ENCODE measurements at places on chromosomes 7 and 10.

DNA sequence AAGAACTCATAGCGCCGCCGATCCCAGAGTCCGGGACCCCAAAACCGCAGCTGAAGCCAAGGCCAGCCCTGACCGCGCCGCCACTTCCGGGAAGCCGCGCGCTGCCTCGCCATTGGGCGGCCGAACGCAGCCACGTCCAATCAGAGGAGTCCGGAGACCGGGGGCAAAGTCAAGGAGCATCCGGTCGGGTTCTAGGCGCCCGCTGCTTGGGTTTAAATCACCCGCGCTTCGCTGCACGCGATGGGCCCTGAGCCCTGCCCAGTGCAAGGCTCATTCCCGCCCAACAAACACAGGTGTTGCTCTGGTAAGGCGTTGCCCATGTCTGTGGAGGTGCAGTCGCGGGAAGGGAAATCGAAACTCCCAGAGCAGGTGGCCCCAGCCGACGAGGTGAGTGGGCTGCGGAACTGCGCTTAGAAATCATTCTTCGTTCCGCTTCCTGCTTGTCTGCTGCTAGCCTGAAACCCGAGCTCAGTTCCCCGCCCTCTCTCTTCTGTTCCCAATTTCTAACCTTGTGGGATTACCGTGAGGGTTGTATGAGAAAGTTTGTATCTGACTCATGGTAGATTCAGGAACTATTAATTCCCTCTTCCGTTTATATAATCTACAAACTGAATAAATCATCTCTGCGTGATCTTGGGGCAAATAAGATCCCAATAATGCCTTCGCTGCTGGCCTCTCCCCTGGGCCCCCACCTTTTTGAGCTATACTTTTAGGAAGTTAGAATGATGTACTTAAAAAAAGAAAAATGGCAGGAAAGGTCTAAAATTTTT is at the start of gene DCLRE1C:
Gene DCLRE1C (minus strand): TSS at position 96 of the 770 bp plus-strand sequence. CDS start 86 bp downstream, at position 10.
- DNase-seq: peak; percentile 74

DNA sequence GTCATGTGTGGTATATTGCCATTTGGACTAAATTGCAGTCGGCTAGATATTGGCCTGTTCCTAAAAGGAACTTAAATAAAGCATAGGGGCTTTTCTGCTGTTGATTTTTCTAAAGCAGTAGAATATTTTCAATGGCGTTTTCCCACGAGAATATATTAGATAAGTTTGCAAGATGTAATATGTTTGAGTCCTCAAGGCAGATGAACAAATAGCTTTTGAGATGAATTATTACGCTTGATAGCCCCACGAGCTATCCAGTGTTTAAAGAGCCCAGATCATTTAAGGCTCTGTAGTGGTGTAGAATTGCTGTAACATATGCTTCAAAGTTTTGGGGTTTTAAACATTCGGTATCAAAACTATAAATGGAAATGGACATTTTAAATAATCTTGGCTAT is 2.9 kb downstream of the CELF2 start:
- DNase-seq: no peak

DNA sequence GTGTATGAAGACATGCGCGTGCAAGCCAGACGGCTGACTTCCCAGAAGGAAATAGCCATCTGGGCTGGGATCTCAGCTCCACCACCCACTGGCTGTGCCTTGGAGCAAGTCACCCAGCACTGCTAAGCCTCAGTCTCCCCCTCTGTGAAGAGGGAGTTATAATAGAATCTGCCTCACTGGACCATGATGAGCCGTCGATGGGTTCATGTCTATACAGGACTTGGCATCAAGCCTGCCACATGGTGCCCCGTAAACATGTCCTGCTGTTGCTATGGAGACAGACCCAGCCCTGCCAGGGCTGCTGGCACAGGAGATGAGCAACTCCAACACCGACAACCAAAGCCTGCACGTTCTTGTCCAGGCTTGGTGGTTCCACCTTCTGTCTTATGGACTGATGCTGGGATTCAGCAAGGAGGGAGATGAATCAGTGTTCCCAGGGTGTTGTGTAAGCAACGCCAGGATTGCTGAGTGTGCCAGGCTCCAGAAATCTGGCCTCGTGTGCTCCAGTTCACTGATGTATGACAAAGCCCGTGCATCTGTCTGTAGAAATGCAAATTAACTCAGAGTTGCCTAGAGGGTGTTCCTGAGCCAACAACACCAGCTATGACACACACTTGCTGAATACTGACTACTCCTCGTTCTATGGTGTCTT is 5.6 kb downstream of the GPR15LG start:
- no peak for DNase-seq

DNA sequence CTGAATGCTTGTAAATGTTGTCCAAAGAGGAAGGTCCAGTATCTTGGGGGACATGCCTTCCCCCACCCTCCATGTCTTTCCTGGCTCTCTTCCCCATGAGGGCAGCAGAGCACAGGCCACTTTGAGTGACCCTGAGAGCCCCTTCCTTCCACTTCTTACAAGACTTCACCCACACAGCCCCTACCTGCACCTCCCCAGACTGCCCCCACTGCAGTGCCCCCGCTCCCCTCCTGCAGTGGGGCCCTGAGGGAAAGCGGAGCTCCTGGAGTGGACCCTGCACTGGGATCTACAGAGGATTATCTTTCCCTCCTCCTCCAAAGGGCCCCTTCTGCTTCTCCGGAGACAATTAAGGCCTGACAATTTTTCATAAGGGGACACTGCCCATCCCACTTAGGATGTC is 326.8 kb downstream of the TCERG1L start:
- no peak for DNase-seq

GRCh38 chr10:35000936-35001335 is 89.2 kb downstream of the CUL2 start:
- DNase-seq: no peak

DNA sequence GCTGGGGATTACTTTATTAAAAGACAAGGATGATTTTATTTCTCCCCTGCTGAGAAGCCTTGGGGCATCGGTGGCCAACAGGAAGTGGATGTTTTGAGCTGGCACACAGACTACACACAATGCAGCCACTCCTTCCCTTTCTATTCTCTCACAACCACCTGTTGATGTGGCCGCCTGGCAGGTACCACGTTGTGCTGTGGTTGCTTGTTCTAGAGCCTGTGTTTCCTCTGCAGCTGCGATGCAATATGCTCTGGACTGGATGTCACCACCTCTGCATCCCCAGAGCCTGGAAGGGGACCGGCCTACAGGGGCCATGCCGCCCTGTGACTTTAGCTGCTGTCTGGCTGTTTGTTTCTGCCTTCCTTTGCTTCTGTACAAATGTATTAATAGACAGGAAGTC is 195.7 kb upstream of the CELF2 start:
- no peak for DNase-seq

DNA sequence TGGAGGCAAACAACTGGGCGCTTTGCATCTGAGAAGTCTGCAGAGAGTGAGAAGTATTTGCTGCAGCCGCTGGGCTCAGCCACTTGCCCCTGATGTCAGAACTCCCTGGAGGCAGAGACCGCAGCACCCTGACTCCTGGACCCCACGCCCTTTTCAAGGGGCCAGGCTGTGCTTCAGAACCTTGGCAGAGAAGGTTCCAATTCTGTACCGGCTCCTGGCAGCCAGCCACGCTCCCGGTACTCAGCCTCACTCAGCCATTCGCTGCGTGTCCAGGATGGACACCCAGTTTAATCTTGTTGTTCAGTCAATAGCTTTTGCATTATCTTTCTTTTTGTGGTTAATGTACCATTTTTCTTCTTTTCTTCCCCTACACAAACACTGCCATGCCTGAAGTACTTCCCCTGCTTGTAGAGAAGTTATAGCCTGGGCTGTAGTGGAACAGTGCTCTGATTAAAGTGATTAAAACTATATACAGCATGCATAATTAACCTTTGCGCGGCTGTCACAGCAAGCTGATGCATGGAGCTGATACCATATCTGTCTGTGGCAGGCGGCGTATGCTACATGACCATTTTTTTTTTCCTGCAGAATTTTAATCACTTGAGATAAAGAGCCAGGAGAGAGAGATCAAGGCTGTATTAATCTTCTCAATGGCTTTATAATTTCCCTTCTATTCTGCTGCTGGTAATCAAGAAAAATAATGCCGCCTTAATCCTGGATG is 578.5 kb downstream of the SDK1 start:
- DNase-seq: no peak

- no peak for DNase-seq
Observed at GRCh38 chr7:156379324-156380070, 261.1 kb upstream of the RNF32 start.

DNA sequence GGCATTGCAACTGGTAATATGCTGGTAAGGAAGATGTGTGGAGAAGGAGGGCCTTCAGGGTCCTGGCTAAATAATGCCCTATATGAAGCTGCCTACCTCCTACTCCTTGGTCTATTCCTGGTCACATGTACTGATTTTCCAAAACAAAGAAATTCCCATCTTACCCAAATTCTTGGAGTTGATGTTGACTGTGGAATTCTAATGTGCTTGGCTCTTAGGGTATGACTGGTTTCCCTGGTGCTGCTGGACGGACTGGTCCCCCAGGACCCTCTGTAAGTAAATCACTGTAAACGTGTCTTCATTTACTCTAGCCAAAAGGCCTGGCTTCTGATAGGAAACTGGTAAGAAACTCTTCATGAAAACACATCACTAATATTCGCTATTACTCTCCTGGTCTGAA is 27.0 kb downstream of the COL1A2 start:
- DNase-seq: no peak

GRCh38 chr7:69739190-69739589 is 140.9 kb downstream of the AUTS2 start:
- DNase-seq: no peak

GRCh38 chr7:2660359-2661095 is 27.5 kb upstream of the AMZ1 start:
- no peak for DNase-seq

DNA sequence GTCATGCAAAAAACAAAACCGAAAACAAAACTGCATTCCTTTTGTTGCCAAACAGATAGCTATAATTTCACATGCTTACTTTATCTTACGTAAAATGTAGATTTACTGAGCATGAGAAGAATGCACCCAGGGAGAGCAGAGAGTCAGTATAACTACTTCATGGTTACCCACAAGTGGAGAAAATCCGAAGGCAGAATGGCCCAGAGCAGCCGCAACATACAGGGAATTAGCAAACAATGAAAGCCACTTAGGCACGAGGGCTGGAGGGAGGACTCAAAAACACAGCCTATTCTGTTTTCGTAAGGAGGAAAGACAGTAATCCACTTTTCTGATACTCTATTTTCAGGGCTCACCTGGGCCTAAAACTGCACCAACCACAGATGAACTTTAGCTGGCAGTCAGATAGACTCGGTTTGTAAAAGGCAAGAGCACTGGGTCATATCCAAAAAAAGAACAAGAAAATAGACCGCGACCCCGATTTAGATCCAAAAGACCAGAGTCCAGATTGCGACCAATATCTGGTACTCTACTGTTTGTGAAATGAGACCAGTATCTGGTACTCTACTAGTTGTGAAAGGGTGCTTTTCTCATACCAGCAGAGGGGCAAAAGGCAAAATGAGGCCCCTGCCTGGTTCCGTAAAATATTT is 1.3 kb downstream of the ITPRIP start:
- DNase-seq: no peak

GRCh38 chr7:78175330-78176100 is 376.9 kb downstream of the PHTF2 start:
- no peak for DNase-seq

Data from stimulated activated CD8-positive, alpha-beta memory T cell treated with anti-CD3 and anti-CD28 coated beads, Interleukin-15, amount 100 ng/mL, for 1 hour (primary cell).